Activated CD4-positive, alpha-beta T cell treated with anti-CD3 and anti-CD28 coated beads, Interleukin-2, Interleukin-4, amounts not matched to agents 100 ng/mL and 50 ng/mL, durations not matched to agents 16 hours and 8 hours (primary cell): ENCODE measurements at places on chromosomes 5 and 9.

- no peak for DNase-seq
Measured at GRCh38 chr9:110579862-110580219, 300 bp upstream of the SVEP1 start.

- DNase-seq: no peak
Measured at GRCh38 chr9:81083854-81084512, 605.4 kb downstream of the TLE1 start.

- no peak for DNase-seq
Measured at GRCh38 chr9:77949751-77950436, 81.7 kb downstream of the GNAQ start.

- DNase-seq: no peak
Measured at GRCh38 chr5:139296862-139297326, 3.4 kb downstream of the MATR3 start.

DNA sequence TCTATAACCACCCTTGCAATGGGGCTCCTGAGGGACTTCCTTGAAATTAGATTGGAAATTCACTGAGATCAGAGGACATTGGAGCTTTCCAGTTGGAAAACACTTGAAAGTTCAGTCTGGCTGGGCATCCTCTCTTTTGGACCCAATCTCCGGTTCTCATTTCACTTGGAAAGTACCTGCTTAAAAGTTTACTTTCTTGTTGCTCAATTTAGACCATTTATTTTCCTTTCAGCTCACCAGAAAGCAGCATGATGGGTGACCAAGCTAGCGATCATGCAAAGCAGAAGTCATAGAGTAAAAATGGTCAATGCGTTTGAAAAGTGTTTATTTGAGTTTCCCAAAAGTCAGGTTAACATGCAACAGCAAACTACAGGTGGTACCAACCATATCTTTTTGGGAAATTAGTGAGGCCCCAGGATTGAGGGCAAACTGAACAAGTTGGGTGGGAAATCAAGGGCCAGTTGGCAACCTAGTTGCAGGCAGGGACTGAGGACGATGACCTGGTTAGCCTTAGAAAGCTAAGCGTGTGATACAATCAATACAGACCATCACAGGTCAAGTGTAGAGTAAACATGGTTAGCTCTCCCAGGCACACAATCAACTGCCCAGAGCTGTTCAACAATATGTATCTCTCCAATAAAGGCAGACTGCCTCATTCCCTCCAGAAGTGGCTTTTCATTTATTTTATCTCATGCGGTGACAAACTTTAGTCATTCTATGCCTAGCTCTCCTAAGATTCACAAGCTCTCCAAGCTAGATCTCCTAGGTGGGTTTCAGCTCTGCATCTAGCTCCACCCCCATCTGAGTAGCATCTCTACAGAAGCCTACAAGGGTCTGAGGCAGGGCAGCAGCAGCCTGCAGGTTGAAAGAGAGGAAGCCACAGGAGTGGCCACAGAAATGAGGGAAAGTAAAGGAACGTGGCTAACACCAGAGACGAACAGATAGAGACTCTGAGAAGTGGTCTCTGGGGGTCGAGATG lies 136.9 kb downstream of the UGCG start:
- DNase-seq: no peak

GRCh38 chr5:72955143-72955767 lies 586 bp upstream of the FCHO2 start:
- no peak for DNase-seq
